ENCODE measurements at places on chromosomes 4 and X.
A peak's percentile ranks its signal among the peaks of the same experiment; 100 is the strongest.

DNA sequence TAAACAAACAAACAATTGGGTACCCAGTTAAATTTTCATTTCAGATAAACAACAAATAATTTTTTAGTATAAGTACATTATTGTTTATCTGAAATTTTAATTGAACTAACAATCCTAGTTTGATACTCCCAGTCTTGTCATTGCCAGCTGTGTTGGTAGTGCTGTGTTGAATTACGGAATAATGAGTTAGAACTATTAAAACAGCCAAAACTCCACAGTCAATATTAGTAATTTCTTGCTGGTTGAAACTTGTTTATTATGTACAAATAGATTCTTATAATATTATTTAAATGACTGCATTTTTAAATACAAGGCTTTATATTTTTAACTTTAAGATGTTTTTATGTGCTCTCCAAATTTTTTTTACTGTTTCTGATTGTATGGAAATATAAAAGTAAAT is 2.9 kb downstream of the CXCL8 start:
- peak; percentile 54 for DNase-seq

GRCh38 chr4:80646061-80646460 is 310.5 kb downstream of the CFAP299 start:
- no peak for DNase-seq

DNA sequence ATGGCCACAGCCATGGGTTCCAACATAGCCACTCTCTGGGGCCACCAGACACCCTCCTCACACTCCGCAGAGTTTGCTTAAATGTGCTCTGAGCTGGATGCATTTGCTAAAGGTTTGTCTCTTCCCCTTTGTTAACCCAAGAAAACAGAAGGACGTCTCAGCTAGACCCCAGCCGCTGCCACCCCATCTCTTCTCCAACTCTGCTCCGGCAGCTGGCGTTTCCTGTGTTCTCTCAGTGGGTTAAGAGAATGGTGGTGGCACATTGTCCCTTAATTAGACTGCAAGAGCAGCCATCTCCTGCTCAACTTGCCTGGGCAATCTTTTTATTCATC is 43.7 kb upstream of the FAM9C start:
- DNase-seq, result no peak

- DNase-seq, result peak; percentile 22
Measured at GRCh38 chr4:80183250-80184052, 13.9 kb upstream of the PRDM8 start.

DNA sequence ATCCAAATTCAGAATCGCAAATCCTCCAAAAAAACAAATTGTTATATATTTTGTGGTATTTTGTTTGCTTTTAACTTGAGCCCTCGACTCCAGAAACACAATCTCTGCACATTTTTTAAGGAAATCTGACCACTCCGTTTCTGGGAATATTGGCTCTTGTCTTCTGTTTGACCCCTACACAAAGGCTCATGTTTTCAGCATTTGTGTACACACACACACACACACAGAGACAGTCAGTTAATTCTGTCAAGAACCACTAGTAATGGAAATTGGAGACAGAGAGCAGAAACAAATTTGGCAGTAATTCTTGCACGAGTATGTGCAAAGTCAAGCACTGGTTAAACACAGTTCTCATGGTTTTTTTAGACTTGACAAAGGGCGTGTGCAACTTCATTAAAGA is 115.4 kb downstream of the AFAP1 start:
- no peak for DNase-seq
